AG09319 (cell line): ENCODE measurements at places on chromosomes 16 and 17.

DNA sequence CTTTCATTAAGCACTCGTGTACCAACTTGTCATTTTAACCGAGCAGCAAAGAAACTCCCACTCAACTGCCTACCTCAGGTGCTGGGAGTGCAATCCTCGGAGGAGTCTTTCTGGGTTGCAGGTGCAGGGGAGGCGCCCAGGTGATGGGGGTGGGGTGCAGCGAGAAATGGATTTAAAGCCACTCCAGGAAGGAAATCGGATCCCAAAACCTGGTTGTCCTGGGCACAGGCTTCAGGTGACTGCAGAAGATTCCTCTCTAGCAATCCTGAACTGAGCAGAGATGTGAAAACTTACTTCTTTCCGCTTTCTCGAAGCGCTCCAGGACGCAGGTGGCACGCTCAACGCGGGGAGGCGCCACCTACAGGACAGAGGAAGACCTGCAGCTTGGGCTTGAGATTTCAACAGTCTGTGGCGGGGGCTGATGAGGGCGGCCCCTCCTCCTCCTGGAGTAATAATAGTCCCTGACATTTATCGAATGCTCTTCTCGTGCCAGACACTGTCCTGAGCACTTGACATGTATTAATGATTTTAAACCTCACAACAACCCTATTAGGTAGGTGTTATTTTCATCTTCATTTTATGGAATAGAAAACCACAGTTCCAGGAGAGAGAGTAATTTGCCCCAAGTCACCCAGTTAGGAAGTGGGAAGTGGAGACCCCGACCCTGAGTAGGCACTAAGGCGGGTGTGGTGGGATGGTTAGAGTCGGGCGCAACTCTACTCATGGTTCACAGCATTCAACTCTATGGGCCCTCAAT, 27.2 kb upstream of the SKAP1 start:
- DNase-seq: no peak

DNA sequence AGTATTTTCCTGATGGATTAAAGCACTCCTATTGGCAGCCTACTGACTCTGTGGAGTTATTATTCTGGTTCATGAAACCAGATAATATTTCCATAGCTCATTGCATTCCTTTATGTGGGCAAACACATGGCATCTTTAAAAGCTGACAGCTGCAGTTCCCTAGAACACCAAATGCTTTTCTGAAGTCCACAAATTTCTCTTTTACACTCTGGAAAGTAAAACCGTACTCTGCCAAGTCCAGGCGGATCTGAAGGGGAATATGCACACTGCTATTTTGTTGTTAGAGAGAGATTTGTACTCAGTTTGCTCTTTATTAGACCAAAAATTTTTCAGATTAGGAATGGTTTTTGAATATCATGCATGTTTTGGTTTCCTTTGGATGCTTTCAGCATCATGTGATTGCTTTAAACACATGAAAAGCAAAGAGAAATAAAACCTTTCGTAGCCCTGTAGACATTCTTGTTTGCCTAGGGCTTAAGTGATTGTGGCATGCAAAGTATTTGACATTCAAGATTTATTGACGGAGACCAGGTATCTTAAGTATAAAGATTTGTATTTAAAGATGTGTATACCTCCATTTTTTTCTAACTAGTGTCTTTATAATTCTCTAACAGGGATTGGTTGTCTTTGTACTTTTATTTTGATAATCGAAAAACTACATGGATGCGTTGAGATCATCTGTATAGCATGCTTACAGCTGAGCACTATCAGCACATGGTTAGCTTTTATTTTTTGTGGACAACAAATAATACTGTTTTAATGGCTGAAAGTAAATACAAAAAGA, 19.5 kb downstream of the SEC14L1 start:
- DNase-seq: no peak

DNA sequence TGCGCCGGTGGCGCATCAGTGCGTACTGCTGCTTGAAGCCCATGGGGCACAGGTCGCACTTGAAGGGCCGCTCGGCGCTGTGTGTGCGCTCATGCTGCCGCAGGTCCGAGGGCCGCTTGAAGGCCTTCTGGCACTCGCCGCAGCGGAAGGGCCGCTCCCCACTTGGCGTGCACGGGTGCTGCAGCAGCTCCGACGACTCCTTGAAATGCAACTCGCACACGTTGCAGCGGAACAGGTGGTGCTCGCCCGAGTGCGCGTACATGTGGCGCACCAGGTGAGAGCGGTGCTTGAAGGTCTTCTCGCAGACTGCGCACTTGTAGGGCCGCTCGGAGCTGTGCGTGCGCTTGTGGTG, 3.3 kb downstream of the ZNF319 start:
- no peak for DNase-seq

DNA sequence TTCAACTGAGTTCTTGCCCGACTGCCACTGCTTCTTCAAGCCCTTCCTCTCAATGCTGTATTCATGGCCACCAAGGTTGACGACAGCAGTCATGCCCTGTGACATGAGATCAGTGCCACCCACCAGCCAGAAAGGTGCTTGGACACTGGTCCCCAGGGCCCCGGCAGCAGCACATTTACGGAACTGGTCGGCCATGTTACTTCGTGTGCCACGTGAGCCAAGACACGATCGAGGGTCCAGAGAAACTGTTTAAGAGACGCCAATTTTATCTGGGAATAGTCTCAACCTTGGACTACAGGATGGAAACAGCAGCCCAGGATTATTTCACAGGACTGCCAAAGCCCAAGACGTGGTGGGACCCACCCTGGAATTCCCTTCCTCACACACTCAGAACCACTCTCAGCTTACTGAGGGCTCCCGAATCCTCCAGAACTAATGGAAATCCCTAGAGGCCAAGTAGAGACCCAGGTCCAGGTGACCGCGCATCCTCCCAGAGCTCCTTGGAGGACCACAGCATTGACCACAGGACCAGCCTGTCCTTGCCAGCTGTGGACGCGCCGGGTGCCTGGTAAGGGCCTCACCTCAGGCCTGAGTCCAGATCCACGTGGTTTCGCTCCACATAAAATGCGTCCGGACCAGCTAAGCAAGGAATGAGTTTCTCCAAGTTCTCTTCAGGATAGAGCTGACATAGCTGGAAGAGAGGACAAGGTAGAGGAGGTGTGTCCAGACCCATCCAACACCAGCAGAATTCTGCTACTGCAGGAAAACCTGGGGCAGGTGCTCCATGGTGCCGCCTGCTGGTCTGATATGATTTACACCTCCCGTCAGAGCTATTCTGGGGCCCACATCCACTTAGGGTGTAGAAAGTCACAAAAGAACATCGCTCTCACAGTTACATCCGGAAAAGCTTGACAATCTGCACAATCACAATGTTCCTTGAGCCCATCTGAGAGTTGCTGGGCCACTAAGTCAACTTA, 28.2 kb downstream of the MAP1LC3B start:
- DNase-seq: no peak

DNA sequence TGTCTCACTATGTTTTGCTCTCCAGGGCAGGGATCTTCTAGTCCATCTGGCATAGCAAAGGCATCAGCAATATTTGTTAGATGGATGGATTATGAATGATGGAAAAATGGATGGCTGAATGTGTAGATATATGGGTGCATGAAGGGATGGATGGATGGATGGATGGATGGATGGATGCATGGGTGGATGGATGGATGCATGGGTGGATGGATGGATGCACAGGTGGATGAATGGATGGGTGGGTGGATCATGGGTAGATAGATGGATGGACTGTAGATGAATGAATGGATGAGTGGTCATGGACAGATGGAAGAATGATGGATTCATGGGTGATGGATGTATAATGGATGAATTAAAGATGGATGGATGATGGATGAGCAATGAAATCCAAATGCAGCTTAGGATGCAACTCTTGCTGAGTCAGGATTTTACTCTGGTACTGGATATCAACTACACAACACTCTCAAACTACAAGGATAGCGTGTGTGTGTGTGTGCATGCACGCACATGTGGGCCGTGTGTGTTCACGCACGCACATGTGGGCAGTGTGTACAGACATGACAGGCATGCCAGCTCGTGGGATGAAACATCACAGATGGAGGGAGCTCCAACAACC, 34.0 kb downstream of the GSG1L start:
- no peak for DNase-seq

DNA sequence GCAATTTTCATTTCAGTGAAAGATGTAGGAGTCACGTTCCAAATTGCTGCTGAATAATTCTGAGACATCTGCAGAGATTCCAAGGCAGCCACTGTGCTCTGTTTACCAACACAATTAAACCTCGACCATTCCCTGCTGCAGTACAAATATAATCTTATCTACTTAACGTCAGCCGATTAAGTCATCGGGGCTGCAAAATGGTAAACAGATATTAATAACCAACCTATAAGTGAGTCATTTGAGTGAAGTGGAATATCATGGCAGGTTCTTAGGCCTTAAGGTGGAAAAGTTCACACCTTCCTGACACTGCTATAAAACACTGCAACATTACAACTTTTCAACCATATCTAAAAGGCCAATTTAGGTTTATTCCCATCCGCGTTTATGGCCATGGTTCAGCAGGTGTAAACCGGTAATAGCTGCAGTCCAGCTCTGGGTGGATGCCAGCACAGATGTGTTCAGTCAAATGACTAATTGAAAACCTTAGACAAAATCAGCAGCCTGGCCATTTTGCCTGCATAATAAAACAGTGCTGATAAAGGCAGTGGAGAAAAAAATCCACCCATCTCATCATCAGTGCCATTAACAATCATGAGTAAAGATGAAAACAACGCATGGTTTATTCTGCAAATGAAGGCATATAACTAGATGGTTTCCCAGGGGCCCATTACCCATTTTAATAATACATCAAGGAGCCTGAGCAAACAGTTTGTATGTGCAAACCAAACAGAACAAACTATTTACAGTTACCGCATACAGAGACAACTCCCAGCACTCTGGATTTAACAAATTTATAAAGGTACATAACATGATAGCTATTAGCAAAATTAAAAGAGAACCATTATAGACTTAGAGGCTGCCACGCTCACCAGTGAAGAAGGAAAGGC, 202.9 kb upstream of the IRX3 start:
- no peak for DNase-seq

- DNase-seq: no peak
Observed at GRCh38 chr17:83073389-83074063, 5.9 kb upstream of the METRNL start.

GRCh38 chr16:57374067-57374534, 1.8 kb downstream of the CX3CL1 start:
- no peak for DNase-seq

DNA sequence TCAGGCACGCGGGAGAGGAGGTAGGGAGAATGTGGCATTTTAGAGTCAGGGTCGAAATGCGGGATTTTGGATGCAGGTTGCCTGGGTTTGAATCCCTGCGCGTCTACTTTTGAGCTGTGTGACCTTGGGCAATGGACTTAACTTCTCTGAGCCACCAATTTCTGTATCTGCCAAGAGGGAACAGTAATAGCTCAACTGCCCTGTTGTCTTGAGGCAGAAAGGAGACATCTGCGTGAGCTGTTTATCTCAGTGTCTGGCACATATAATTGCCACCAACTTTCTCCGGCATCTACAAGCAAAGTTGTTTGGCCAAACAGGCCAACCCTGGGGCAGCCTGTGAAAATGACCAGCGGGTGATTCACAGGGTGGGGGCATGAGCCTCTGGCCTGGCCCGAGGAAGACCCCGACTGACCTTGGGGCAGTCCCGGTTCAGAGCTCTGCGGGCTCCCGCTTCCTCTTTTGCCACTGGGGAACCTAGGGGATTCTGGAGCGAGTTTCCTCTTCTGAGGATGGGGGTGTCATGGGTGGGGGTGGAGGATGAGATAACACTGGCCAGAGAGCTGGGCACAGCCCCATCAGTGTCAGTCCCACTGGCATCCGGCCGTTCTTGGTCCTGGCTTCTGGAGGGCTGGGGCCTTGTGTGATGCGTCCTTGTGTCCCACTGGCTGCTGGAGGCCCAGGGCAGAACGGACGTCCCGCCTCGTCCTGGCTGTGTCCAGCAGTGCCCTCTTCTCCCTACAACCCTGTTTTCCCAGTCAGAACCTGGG, 1.3 kb downstream of the SNN start:
- no peak for DNase-seq

DNA sequence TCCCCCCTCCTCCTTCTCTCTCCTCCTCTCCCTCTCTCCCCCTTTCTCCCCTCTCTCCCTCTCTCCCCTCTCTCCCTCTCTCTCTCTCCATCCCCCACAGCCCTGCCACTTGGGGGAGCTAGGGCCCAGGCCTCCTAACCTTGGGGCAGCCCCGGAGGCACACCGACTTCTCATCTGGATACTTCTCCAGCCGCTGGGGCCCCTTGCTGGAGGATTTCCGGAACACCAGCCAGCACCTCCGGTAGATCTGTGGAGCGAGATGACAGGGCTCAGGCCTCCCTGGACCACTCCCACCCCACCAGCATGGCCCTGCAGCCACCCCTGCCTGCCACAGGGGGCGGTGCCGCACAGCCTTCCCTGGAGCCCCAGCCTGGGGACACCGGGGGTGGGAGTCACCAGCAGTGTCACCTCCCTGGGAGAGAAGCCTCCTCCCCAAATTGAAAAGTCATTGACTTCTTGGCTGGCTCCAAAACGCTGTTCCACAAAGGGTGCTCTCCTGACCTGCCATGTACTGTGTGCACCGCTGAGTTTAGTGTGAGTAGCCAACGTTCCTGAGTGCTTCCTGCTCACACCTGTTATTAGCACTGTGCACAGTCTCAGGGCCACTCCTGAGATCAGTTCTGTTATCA, 10.5 kb downstream of the DOK4 start:
- no peak for DNase-seq

- peak; percentile 44 for DNase-seq
Observed at GRCh38 chr16:82995924-82996441, 369.2 kb downstream of the CDH13 start.

GRCh38 chr16:81275795-81276194, 37.3 kb downstream of the BCO1 start:
- DNase-seq: no peak

- no peak for DNase-seq
Observed at GRCh38 chr17:45846646-45847045, 2.0 kb downstream of the SPPL2C start.

- no peak for DNase-seq
Observed at GRCh38 chr16:84093120-84093878, 23.4 kb downstream of the MBTPS1 start.

DNA sequence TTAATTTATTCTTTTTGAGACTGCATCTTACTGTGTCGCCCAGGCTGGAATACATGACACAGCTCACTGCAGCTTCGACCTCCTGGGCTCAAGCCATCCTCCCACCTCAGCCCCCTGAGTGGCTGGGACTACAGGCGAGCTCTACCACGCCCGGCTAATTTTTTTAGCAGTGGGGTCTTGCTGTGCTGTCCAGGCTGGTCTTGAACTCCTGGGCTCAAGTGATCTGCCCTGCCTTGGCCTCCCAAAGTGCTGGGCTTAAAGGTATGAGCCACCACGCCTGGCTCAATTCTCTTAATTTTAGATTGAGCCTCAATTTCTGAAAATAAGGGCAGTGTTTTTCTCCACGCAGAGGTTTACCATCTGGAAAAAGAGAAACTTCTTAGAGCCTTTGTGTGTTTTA, 41.1 kb downstream of the ZNF750 start:
- no peak for DNase-seq
